ENCODE measurements at places on chromosomes 16 and 17.

DNA sequence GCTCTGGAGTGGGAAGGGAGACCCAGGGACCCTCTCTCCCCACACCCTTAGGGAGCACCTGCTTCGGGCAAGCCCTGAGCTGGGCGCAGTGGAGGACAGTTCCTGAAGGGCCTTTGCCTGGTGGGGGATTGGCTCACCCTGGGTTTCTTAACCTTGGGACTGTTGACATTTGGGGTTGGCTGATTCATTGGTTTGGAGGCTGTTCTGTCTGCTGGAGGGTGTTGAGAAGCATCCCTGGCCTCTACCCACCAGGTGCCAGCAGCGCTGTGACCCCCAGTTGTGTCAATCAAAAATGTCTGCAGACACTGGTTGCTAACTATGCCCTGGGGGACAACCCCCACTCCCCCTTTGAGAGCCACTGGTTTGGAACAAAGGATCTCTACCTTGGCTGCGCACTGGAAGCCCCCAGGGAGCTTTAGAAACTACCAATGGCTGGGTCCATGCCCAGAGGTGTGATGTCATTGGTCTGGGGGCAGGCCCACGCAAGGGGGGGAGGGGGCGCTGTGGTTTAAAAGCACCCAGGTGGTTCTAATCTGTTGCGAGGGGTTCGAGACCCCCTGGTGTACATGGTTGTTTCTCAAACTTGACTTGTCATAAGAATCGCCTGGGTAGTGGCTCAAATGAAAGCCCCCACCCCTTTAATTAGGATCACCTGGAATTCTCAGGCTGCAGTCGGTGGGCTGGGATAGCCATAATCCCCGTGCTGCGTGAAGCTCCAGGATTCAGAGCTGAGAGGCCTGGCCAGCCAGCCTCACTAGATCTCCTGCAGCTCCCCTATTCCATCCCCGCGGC lies 151.9 kb upstream of the GSE1 start:
- DNase-seq, result no peak

GRCh38 chr17:74671031-74671771 lies 41.5 kb downstream of the CD300LF start:
- DNase-seq, result no peak

DNA sequence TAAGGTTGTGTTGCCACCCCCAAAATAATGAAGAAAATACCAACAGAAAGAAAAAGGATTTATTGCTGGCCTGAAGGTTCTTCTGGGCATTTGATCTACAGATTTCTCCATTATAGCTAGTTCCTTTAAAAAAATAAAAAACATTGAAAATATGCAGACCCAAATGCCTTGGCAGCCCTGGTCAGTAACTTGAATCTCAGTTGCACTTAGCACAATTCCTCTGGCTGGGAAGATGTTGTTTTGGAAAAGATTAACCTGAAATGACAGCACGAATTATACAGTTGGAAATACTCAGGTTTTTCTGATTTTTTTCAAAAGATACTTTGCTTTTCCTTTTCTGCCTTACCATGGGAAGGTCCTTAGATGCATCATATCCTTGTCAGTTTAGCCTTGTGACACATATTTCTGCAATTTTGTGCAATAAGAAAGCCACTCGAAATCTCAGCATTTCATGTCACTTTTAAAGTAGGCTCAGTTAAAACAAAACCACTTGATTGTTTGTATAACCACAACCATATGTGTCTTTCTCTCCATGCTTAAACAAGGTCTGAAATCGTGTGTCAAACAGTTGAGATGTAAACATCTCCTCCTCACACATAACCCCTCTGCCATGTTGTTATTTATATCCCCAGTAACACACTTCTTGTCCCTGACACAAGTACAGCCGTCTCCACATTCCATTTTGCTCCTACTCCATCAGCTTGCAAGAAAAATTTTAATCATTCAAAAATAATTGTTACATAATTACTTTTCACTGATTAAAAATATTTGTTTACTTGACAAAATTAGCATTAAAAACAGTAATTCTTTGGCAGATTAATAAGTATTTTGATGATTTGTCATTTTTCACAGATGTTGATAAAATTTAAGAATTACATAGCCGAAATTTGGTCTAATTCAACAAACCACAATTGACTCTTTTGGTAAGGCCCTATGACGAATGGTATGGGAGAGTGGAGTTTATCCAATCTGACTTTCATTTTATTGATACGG lies 61.1 kb downstream of the SIAH1 start:
- DNase-seq, result no peak

- DNase-seq, result no peak
These were observed 17.9 kb downstream of the ATP6V0D1 start for GRCh38 chr16:67463059-67463458.

DNA sequence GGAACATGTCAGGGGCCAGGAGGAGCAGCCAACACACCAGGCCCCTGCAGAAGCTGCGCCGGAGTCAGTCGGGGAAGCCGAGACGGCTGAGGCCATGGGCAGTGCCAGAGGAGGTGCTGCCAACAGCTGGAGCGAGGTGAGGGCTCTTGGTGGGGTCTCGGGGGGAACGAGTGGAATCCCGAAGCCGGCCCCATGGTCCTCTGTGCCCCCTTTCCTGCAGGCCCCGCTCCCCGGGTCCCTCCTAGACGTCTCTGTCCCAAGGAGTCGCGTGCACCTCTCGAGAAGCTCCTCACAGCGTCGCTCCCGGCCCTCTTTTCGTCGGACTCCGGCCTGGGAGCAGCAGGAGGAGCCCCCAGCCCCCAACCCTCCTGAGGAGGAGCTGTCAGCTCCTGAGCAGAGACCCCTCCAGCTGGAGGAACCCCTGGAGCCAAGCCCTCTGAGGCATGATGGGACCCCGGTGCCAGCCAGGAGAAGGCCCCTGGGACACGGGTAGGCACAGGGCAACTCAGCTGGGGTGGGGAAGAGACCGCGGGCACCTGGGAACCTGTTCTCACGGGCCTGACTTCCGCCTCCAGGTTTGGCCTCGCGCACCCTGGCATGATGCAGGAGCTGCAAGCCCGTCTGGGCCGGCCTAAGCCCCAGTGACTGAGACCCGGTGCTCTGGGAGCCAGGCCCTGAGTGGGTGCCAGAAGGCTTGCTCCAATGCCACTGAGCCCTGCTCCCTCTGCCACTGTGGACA lies 3.6 kb downstream of the APOBR start:
- DNase-seq, result no peak

DNA sequence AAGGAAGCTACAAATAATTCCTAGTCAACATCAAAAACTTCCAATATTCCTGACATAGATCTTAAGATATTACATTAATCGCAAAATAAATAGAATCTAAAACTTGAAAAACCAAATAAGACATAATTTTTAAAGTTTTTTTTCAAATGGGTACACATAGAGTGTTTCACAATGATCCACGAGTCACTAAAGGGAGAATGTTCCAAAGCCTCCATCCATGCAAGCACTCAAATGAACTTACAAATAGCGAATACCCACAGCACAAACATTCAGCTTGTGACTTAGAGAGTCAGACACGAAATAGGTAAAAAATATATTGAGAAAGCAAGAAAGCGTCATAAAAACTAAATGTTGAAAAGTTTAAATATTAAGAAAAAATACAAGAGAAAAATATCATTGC lies 65.7 kb downstream of the CEP112 start:
- DNase-seq, result no peak

DNA sequence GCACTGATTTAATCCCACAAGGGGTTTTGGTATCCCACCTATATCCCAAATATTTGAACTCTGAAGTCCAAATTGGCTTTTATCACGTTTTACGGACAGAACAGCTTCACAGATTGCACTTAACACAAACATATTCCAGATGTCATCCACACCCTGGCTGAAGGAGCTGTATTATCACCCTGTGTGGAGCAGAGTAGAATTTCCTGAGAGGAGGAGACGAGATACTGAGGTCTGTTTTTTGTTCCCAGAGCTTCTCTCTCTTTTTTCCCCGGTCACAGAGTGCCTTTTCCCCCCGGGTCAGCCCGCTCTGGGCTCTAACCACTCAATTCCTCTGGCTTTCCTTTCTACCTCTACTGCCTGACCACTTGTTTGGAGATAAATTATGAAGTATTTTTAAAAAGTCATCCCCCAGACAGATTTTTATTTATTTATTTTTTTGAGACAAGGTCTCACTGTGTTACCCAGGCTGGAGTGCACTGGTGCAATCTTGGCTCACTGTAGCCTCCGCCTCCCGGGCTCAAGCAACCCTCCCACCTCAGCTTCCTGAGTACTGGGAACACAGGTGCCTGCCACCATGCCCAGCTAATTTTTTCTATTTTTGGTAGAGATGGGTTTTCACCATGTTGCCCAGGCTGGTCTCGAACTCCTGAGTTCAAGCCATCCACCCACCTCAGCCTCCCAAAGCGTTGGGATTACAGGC lies 30.7 kb downstream of the DNAH2 start:
- DNase-seq, result no peak

GRCh38 chr16:80518436-80518835 lies 22.4 kb upstream of the DYNLRB2 start:
- no peak for DNase-seq

Measured in AG04449 (cell line).